CD4-positive, alpha-beta T cell treated with Interleukin-1 beta for 1 hour (primary cell): ENCODE measurements at places on chromosomes 2 and 18.

- DNase-seq = no peak
These were observed 1775.5 kb upstream of the CELF4 start for GRCh38 chr18:39341129-39341528.

GRCh38 chr2:223041527-223042109 is 10.4 kb upstream of the KCNE4 start:
- DNase-seq = no peak

- no peak for DNase-seq
These were observed 458.8 kb upstream of the MEX3C start for GRCh38 chr18:51656249-51656648.

GRCh38 chr2:98473995-98474780 is 29.5 kb downstream of the INPP4A start:
- DNase-seq = peak; percentile 51

GRCh38 chr18:12747530-12748315 is 44.9 kb downstream of the PSMG2 start:
- no peak for DNase-seq

DNA sequence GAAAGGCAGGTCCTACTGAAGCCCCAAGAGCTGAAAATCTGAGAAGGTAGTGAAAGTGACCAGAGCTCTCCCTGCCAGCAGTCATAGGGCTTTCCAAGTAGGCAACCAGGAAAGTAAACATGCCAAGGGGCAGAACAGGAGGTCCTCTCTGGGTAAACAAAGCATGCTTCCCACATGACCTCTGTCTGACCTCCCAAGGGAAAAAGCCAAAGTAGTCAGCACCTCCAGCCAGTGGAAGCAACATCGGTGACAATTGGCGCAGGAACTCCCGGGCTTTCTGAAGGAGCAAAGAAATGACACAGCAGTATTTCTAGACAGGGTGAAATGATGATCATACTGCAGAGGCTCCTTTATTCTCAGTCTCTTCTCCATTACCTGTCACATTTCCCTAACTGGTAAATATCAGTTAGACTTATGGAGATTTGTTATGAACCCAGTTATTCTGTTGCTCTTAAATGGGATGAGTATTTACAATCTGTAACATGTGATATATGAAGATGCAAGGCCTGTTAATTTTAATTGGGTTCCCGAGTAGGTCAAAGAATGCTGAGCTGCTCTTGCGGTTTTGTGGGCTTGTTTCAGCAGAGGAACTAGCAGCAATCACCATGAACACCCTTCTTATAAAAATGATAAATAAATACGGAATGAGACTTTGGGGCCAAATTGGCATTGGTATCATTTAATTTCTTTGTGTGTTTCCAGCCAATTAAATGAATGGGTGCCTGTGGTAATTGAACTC is 321.0 kb downstream of the RND3 start:
- DNase-seq = no peak

DNA sequence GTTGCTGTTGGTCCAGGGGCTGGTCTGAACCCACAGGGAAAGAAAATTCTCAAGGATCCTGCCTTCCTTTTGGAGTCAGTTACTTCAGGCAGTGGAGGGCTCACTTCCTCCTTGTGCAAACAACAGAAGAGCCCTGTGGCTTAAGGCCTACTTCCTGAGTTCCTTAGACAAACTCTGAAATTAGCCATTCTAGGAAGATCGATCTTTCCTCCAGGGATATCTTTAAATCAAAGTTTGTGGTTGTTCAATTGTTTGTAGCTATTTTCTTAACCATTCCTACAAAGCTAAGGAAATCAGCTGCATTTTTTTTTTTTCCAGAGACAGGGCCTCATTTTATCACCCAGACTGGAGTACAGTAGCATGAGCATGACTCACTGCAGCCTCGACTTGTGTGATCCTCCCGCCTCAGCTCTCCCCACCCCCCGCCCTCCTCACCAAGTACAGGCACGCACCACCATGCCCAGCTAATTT is 156.0 kb downstream of the TANC1 start:
- DNase-seq = no peak

GRCh38 chr2:142672698-142673097 is 204.8 kb upstream of the KYNU start:
- no peak for DNase-seq

- no peak for DNase-seq
These were observed 9.9 kb downstream of the ALPP start for GRCh38 chr2:232388324-232388891.

- no peak for DNase-seq
These were observed 138.4 kb downstream of the ZNF516 start for GRCh38 chr18:76356666-76357065.

DNA sequence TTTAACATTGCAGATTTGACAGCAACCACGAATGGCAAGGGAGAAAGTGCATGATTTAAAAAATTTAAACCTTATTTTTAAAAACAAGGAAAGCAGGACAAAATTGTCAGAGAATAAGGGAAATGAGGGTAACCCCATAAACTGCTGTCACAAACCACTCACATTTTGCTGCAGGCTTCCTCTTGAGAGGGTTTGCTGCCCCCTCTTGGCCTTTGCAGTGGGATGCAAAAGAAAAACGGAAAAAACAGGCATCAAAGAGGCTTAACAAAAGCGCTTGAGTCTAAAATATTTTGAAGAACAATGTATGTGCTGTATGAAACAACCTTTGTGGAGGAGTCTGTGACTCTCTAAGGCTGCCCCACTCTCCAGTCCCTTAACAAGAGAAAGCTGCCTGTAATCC is 91.6 kb downstream of the TMX3 start:
- peak; percentile 10 for DNase-seq

DNA sequence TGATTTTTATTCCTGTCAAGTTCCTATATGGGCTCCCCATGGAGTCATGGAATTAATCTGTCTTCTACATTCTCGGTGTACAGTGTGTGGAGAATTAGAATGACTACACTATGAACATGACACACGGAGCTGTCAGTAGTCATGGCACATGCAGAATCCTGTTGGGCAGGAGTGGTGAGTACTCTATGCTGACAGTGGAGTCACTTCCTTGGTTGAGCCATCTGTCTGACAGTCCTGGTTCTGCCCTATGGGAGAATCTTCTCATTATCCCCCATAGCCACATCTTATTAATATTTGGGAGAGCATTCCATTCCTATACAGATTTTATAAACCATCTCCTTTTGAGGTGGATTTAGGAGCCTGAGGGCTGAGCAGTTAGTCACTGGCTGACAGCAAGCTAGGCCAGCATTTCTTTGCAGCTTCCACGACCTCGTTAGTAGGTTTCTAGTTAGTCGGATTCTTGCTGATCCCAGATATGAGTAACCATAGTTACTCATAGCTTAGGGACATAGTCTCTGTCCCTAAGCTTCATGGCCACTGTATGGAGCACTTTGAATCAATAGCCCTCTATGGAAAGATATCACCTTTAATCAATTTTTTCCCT is 90.6 kb downstream of the MDH1 start:
- no peak for DNase-seq
